ENCODE measurements at places on chromosomes 3 and 15.
A peak's percentile ranks its signal among the peaks of the same experiment; 100 is the strongest.

GRCh38 chr3:124985349-124985748 is 50.8 kb upstream of the MUC13 start:
- no peak for DNase-seq

GRCh38 chr15:88428805-88429605 is 38.2 kb downstream of the MRPL46 start:
- no peak for DNase-seq

DNA sequence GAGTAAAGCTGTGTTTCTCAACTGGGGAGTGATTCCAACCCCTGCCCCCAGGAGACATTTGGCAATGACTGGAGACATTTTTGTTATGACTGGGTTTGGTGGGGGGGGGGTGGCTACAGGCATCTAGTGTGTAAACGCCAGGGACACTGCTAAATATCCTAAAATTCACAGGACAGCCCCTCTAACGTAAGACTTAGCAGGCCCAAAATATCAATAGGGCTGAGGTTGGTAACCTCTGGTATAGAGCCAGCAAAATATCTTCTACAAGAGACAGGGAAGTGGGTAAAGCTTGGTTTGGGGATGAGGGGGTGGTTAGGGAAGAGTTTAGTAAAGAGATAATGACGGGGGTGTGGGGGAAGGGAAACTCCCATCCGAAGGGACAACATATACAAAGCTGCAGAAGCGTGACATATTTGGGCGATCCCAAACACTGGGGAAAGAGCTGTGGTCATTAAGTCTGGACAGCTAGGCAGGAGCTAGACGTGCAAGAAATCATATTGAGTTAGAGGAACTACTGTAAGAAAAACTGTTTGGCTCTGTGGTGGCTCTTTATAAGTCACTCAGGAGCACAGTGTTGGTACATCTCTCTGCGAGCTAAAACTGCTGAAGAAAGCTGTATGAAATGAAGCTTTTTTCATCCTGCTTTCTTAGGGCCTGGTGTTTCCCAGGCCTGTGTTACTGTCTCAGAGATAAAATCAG is 697 bp upstream of the TRIM69 start:
- peak; percentile 80 for DNase-seq

GRCh38 chr15:62320259-62320658 is 155.2 kb upstream of the C2CD4B start:
- no peak for DNase-seq

DNA sequence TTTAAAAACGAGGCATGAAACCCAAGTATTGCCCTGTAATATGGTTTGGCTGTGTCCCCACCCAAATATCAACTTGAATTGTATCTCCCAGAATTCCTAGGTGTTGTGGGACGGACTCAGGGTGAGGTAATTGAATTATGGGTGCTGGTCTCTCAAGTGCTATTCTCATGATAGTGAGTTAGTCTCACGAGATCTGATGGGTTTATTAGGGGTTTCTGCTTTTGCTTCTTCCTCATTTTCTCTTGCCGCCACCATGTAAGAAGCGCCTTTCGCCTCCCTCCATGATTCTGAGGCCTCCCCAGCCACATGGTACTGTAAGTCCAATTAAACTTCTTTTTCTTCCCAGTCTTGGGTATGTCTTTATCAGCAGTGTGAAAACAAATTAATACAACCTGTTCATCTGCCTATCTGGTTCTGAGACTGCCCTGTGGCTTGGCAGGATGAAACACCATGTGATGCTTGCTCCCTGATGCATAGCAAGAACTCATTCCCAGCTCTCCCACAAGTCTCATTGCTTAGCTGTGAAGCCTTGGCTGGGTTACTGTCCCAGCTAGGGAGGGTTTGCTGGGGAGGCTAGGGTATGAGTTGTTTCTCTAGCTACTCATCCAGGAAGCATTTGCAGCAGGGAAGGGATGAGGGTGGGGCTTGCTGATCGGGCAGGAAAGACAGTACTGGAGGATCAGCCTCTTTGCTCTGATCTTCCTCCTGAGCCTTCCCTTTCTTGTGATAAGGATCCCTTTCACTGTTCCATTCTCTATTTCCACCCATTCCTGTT is 3.7 kb upstream of the SQOR start:
- no peak for DNase-seq

DNA sequence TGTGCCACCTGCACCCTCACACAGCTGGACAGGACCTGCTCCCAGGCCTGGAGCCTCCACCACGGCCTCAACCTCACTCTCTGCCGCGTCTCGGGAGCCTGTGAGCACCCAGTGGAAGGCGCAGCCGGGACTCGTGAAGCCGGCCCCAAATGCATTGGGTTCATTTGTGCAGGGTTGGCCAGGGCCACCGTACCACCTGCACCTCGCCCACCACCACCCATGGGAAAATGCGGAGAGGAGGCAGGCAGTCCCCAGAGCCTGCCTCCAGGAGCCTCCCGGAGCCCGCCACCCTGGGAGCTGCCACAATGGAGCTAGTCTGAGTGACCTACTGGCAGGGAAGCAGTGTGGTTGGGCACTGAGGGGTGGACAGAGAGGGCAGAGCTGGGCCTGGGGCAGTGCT is 62.5 kb upstream of the HRH1 start:
- no peak for DNase-seq

DNA sequence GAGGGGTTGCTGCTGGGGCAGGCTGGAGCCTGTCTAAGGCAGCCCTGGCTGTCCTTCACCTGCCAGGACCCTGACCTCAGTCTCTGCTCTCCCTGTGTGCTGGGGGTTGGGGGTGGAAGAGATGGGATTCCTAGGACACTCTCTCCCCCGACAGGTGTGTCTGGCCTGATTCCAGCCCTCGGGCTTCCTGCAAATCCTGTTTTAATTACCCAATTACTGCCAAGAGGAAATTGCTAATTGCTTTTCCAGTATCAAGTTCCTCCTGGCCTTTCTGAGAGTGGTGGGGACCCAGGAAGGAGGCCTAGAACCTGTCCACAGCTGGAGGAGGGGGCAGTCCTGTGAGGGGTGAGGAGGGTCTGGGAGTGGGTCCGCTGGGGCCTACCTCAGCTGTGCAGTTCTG is 15.8 kb downstream of the PLXNA1 start:
- DNase-seq: no peak

GRCh38 chr3:100527347-100527735 is 34.9 kb downstream of the TMEM45A start:
- no peak for DNase-seq

GRCh38 chr3:128155616-128156360 is 2.5 kb downstream of the EEFSEC start:
- no peak for DNase-seq

- DNase-seq: no peak
Measured at GRCh38 chr3:106247902-106248684, 379.3 kb upstream of the CBLB start.

- DNase-seq: no peak
Measured at GRCh38 chr3:177300039-177300833, 103.0 kb upstream of the TBL1XR1 start.

DNA sequence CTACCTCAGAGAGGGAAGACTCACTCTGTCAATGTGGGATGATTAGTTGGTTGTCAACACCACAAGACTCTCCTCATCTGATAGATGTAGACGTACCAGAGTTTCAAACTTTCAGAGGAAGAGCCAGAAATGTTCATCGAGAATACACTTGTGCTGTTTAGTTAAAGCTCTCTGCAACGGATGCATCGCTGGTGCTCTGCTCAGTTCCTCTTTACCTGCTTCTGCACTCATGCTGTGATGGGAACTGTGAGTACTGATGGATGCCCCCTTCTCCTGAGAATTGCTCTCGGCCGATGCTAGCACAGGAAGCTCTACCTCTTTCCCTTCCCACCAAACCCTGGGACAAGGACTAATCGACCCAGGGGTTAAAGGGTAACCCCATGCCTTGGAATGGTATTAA is 51.8 kb upstream of the CCDC54 start:
- no peak for DNase-seq

DNA sequence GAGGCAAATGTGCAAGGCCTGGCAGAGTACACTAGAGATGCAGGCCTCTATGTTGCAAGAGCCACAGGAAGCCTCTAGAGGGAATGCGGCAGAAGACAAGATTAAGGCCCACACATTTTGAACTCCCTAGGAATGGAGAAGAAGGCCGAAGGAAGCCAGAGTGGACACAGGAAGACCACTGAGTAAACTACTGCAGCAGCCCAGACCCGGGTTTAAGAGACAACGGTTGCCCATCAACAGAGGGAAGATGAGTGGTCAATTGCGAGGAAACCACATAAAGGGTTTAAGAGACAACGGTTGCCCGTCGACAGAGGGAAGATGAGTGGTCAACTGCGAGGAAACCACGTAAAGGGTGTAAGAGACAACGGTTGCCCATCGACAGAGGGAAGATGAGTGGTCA is 14.6 kb downstream of the CHSY1 start:
- no peak for DNase-seq

All from activated CD4-positive, alpha-beta T cell treated with anti-CD3 and anti-CD28 coated beads for 36 hours (primary cell).